Activated CD4-positive, alpha-beta T cell treated with anti-CD3 and anti-CD28 coated beads for 36 hours (primary cell): ENCODE measurements at places on chromosomes 7 and 10. TPM values are rescaled to one million over a fixed set of nuclear protein-coding genes. Genes with fewer than 3 reads are reported as not detected.

- DNase-seq = peak; percentile 57
- peak overlapping the region; percentile 56 for H3K27ac ChIP-seq
- peaks cover 11% of the 10 kb centered on the region for H3K36me3 ChIP-seq
Observed at GRCh38 chr7:3112479-3113134, 68.9 kb upstream of the CARD11 start.

DNA sequence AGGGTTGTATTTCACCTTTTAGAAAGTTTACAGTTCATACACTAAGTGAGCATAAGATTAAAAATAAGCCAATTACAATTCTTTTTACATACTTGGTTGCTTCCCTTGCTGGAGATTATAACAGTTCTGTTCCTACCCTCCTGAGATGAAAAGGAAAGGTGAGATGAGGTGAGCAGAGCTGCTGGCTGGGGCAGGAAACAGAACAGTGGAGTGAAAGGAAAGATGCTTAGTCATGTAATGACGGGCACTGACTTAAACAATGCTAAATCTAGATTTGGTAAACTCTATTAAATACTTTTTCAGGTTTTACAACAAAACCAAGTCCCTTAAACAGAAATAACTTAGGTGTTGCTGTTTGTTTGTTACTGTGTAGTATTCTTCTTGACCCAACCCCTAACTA lies 19.9 kb upstream of the ZEB1 start:
- H3K4me3 ChIP-seq = no peak overlapping the region
- H3K27me3 ChIP-seq = no peaks in the 10 kb centered on the region
- no peak overlapping the region for H3K27ac ChIP-seq
- H3K36me3 ChIP-seq = no peaks in the 10 kb centered on the region
- H3K4me1 ChIP-seq = peaks cover 5% of the 10 kb centered on the region

DNA sequence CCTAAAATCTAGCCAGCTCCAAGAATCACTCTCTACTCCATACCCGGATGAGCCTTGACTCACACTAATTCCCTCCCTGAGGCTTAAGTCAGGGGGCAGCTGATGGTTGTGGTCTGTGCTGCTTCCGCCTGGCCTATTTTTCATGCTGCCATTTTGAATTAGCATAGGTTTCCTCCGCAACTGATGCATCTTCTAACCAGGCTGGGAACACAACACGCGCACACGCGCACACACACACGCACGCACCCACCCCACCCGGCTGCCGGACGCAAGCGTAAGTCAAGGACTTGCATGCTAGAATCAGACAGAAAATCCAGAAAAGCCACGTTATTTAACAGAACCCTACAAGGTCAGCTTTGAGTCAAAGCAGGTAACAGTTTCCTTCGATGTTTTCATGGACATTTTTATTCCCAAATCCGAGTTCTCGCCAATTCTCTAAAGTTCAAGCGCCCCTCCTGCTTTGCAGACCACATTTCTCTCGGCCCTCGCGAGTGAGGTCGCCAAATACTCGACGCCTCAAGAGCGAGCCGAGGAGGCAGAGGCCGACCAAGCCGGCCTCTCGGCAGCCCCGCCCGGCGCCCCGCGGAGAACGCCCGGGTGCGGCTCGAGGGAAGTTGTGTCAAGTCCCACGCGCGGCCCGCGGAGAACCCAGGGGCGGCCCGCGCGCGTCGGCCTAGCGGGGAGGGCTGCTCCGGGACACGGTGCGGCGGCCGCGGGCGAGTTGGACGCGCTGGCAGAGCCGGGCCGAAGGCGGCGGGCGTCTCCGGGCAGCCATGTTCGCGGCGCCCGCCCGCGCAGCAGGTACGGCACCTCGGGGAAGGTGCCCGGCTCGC lies 961 bp downstream of the SCRN1 start:
- H3K4me1 ChIP-seq = peaks cover 10% of the 10 kb centered on the region
- H3K36me3 ChIP-seq = no peaks in the 10 kb centered on the region
- peak overlapping the region; percentile 26 for H3K27ac ChIP-seq
- H3K27me3 ChIP-seq = peaks cover 40% of the 10 kb centered on the region
- peak; percentile 56 for DNase-seq

DNA sequence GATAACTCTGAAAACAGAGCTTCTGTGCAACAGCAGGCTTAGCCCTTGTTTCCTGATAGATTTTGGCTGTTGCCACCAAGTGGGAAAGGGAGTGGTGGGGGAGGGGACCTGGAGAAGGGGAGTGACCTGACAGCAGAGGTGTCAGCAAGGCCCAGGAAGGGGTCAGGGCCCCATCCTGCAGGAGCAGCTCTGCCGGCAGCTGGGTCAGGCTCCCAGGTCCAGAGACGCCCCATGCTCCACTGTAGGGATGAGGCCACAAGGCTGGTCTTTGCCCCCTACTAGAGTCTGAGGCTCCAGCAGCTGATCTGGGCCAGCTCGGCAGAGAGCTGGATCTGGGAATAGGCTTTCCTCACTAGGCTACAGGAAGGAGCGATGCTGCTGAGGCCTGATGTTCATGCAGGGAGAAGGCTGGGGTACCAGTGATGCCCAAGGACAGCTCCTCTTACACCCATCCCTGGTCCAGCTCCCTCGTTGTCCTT lies 44.0 kb upstream of the ZMIZ1 start:
- no peaks in the 10 kb centered on the region for H3K36me3 ChIP-seq
- peaks cover 28% of the 10 kb centered on the region for H3K4me1 ChIP-seq
- H3K27me3 ChIP-seq = no peaks in the 10 kb centered on the region
- H3K27ac ChIP-seq = no peak overlapping the region
- no peak for DNase-seq
- H3K4me3 ChIP-seq = no peak overlapping the region

DNA sequence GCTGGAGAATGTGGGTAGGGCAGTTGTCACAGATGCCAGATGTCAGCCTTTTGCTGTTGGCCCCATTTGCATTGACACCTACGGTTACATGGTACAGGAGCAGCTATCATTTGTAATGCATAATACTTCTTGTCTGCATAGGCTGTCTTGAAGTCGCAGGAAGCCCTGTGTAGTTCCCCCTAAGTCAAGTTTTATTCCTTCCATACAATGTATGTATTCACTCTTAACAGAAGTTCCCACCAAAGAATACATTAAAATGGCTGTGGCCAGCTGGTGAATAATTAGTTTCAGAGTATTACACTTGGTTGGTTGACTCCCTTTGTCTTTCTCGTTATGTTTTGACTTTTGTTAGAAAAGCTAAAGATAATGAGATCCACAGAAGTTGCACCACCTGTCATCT lies 1169.0 kb downstream of the REEP3 start:
- H3K27ac ChIP-seq = no peak overlapping the region
- no peaks in the 10 kb centered on the region for H3K27me3 ChIP-seq
- no peak overlapping the region for H3K4me3 ChIP-seq
- DNase-seq = no peak
- no peaks in the 10 kb centered on the region for H3K36me3 ChIP-seq

DNA sequence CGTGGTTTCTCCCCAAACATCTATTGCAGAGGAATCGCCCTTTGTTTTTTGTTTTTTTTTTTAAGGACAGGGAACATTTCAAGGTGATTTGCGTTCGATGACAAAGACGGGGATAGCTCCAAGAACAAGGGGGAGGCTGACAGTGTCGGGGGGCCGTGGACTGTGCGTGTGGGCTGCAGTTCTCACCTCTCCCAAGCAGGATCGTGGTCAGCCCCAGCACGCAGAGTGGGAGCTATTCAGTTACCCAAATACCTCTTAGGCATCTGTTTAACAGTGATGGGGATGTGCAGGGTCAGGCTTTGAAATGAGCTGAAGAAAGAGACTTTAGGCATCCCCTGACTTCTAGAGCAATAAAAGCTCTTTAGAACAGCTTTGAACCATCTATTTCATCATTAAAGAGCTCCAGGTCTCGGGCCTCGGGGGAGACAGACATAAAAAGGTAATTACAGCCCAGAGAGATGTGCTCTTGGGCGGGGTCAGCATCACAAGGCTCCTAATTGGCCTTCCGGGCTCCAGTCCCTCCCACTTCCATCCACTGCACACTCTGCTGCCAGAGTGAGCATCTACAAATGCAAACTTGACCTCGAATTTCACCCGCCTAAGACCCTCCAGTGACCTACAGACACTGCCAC lies 97.3 kb downstream of the MYL10 start:
- no peak for DNase-seq
- H3K4me1 ChIP-seq = no peaks in the 10 kb centered on the region
- H3K27me3 ChIP-seq = peaks cover 5% of the 10 kb centered on the region
- H3K36me3 ChIP-seq = no peaks in the 10 kb centered on the region

DNA sequence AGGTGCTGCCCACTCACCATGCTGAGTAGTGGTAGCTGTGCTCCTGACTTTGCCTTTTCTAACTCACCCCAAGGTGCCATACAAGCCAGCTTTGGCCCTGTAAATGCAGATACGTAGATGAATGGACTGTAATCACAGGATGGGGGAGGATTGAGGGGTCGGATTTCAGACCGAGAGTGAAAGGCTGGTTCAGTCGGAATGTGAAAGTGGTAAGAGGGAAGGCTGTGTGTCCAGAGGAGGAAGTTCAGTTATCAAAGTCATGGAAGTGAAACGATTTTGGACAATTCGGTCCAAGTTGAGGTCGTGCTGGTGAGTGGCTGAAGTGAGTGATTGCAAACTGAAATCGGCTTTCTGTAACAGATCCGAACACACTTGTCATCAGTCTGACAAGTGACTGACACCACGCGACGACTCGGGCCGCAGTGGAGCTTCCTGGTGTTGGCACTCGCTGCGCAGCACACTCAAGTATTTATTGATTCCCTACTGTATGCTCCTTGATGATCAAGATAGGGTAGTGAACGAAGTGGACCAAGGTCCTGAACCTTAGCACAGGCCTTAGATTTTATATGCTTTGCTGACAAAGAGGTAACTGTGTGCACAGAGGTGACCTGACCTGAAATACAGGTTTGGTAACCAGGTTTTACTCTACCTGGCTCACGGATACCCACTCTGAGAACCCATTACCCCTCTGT lies 10.5 kb downstream of the ZNF282 start:
- peaks cover 76% of the 10 kb centered on the region for H3K36me3 ChIP-seq
- H3K4me1 ChIP-seq = peaks cover 49% of the 10 kb centered on the region
- DNase-seq = no peak

Gene SLC18A2
- 0.21 TPM for total RNA-seq

- peaks cover 25% of the 10 kb centered on the region for H3K4me1 ChIP-seq
- H3K27ac ChIP-seq = no peak overlapping the region
- no peaks in the 10 kb centered on the region for H3K27me3 ChIP-seq
- H3K4me3 ChIP-seq = no peak overlapping the region
- no peak for DNase-seq
Observed at GRCh38 chr10:31359979-31360378, 41.0 kb downstream of the ZEB1 start.

Gene PON3
- total RNA-seq = not detected

DNA sequence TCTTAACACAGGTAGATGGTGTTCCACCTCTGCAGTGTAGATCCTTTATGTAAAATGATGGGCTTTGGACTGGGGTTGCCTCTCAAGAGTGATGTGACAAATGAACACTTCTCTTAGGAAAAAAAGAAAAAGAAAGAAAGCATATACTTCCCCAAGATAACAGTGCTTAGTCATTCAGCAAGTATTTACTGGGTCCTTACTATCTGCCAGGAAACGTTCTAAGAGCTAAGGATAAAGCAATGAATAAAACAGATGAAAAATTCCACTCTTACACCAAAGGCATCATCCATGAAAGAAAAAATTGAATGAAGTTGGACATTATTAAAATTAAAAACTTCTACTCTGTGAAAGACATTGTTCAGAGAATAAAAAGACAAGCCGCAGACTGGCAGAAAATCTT lies 177.3 kb downstream of the C7orf25 start:
- no peak overlapping the region for H3K27ac ChIP-seq
- DNase-seq = no peak
- peaks cover 2% of the 10 kb centered on the region for H3K27me3 ChIP-seq

DNA sequence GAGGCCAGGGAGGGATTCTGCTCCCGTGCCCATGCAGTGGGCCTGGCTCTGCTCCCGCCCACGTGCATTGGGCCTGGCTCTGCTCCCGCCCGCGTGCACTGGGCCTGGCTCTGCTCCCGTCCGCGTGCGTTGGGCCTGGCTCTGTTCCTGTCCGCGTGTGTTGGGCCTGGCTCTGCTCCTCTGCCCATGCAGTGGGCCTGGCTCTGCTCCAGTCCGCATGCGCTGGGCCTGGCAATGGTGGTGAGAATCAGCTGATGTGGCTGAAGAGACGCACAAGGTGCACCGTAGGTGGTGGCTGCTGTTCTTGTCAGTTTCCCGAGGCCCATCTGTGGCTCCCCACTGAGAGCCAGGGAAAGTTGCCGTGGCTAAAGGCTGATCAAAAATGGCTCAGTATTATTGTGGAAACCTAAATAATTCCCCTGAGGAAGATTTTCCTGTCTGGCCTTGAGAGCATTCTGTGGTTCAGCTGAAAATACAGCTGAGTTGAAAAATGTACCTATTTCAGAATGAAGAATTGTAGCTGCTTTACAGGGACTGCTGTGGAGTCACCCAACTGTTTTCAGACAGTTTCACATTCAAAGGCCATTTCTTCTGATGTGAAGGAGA lies 572.4 kb downstream of the GLRX3 start:
- H3K36me3 ChIP-seq = no peaks in the 10 kb centered on the region
- DNase-seq = no peak
- no peaks in the 10 kb centered on the region for H3K27me3 ChIP-seq
- no peak overlapping the region for H3K27ac ChIP-seq

Gene MRLN
- not detected for total RNA-seq

- H3K4me1 ChIP-seq = peaks cover 62% of the 10 kb centered on the region
Observed at GRCh38 chr10:79324032-79324695, 23.1 kb upstream of the PPIF start.

Gene CPEB3
- 1.4 TPM for total RNA-seq

DNA sequence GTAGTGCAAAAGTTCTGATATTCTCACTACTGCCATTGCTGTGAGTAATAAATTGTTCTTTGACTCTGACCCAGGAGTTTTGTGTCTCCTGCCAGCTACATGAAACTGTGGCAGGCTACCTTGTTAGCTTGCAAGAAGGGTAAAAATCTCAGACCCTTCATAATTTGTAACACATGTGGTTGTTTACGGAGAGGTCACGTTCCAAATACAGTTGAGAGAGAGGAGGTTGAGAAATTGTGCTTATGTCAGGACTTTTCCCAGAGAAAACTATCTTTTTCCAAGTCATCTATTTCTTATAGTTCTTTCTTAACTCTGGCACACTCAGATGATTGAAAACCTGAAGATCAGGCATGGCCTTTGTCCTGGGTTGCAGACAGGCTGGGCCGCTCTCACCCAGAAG lies 114.4 kb upstream of the SVIL start:
- no peak overlapping the region for H3K4me3 ChIP-seq
- H3K27ac ChIP-seq = no peak overlapping the region
- no peaks in the 10 kb centered on the region for H3K4me1 ChIP-seq
- H3K27me3 ChIP-seq = peaks cover 3% of the 10 kb centered on the region

Gene HEPACAM2
- total RNA-seq = not detected

- H3K36me3 ChIP-seq = peaks cover 7% of the 10 kb centered on the region
- peaks cover 10% of the 10 kb centered on the region for H3K4me1 ChIP-seq
- DNase-seq = no peak
- H3K27me3 ChIP-seq = no peaks in the 10 kb centered on the region
- no peak overlapping the region for H3K4me3 ChIP-seq
Observed at GRCh38 chr7:133419041-133419440, 166.2 kb downstream of the EXOC4 start.

GRCh38 chr10:43824934-43825333 lies 176.3 kb upstream of the ZNF32 start:
- DNase-seq = no peak
- H3K27me3 ChIP-seq = no peaks in the 10 kb centered on the region
- H3K4me3 ChIP-seq = no peak overlapping the region
